NCI-H1436 (cell line): ENCODE measurements at places on chromosomes 7 and 10.

DNA sequence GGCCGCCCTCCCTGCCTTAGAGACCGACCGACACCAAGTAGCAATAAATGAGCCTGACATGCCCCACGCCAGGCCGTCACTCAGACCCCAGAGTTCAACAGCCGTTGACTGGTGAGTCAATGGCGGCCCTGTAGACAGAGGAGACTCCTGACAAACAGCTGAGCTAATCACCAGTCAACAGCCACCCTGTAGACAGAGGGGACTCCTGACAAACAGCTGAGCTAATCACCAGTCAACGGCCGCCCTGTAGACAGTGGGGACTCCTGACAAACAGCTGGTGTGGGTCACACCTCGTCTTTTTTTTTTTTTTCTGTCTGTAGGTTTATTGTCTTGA lies 16.9 kb upstream of the KNDC1 start:
- no peak for DNase-seq

DNA sequence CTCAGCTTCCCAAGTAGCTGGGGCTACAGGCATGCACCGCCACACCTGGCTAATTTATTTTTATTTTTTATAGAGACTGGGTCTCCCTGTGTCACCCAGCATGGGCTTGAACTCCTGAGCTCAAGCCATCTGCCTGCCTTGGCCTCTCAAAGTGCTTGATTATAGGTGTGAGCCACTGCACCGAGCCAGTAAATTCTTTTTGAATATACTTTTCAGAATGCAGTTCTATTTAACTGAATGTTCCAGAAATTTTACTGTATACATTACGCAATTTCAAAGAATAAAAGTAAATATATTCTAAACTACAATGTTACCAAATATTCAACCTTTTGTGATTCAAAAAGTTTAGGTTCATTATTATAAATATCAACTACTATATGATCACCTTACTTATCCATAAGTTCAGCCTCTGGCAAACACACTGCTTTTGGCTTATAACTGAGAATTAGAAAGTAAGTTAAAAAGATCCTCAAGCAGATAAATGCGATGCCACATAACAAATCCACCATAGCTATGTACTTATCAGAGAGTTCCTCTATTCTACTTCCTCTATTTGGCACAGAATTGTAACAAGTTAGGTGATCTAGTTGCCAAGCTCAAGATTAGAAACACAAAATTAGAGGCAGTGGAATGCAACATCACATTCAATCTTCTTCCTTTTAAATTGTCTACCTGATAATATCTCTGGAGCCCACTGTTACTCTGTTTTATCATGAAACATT lies 118.2 kb downstream of the ANK3 start:
- no peak for DNase-seq

DNA sequence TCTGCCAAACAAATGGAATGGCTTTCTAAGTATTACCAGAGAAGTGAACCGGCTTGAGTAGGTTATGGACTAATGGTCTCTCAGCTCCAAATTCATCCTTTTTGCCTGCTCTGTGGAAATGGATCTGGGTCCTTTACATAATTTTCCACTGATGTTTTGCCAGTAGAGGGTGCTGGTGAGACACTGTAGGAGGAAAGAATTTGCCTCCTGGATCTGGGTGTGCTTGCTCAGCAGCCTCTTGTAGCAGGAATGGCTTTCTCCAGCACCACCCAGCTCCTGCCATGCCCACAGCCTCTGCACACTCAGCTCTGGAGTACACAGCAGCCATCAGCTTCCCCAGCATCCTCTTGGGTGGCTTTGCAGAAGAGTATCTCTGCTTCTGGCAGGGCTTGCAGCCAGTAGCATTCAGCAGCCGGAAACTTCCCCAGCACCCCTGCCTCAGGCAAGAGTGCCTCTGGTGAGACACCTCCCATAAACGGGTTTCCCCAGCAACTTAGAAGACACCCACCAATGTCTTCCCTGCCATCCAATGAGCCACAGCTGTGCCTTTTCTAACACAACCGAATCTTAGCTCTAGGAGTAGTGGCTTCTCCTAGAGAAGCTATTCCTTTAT lies 235.0 kb upstream of the PLPP4 start:
- no peak for DNase-seq

DNA sequence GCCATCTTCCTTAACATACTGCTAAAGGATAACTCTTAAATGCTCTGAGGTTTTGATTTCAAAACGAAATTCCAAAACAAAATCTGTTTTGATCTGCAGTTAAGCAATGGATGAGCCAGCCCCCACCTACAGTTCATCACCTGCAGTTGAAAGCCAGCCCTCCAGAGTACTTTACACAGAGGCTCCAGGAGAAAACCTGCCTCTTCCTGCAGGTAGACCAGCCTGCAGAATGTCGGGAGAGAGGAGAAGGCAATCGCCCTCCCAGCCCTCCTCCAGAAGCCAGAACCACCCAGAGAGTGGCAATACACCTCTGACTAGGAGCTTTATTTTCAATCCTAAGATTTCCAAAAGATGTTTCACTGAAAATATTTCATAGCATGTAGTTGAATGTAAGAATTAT lies 798.1 kb downstream of the GATA3 start:
- DNase-seq: no peak

GRCh38 chr7:138125598-138126111 lies 49.4 kb downstream of the AKR1D1 start:
- no peak for DNase-seq
